Glomerular endothelial cell (primary cell): ENCODE measurements at places on chromosomes 5 and 9.

DNA sequence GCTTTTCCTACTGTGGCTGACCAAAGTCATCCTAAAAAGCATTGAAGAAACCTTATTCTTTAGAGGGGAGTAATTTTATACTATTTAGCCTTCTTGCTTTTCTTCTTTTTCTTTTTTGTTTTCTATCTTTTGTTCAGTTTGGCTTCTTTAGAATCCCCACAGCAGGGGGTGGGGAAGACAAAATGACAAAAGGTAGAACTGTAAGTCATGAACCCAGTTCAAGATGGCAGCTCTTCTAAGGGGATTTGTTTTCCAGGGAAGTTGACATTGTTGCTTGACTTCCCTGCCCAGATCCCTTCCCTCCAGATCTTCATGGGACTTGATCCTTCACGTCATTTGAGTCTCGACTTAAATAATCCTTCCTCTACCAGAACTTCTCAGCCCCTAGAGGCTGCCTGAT, 692.4 kb upstream of the DMAC1 start:
- no peak for DNase-seq

DNA sequence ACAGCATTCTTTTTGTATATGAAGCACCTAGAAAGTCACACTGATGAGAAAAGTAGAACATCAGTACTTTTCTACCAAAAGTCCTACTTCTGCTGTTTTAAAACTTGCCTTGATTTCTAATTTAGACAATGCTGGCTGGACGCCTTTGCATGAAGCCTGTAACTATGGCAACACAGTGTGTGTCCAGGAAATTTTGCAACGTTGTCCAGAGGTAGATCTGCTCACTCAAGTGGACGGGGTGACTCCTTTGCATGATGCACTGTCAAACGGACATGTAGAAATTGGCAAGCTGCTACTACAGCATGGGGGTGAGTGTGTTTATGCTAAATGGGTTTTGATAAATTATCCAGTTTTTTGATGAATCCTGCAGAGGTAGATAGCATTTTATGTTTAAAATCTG, 73.5 kb downstream of the SLF1 start:
- DNase-seq: peak; percentile 37

GRCh38 chr9:110141227-110141793, 66.6 kb downstream of the C9orf152 start:
- no peak for DNase-seq

DNA sequence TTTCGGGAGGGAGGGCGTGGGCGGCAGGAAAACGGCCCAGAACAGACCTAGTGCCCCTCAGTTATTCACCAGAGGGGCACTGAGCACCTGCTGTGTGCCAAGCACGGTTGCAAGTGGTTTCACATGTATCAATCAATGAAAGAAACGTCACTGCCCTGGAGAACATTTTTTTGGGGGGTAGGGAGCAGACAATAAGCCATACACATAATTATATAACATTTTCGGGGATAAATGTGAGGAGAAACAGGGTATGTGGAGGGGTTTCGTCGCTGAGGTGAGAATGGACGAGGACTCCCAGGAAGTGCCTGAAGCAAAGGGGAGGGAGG, 444 bp upstream of the ZNF354A start:
- DNase-seq: no peak

GRCh38 chr9:133762488-133763271, 24.5 kb upstream of the SARDH start:
- DNase-seq: no peak

GRCh38 chr5:173970878-173971650, 17.9 kb upstream of the C5orf47 start:
- DNase-seq: no peak

DNA sequence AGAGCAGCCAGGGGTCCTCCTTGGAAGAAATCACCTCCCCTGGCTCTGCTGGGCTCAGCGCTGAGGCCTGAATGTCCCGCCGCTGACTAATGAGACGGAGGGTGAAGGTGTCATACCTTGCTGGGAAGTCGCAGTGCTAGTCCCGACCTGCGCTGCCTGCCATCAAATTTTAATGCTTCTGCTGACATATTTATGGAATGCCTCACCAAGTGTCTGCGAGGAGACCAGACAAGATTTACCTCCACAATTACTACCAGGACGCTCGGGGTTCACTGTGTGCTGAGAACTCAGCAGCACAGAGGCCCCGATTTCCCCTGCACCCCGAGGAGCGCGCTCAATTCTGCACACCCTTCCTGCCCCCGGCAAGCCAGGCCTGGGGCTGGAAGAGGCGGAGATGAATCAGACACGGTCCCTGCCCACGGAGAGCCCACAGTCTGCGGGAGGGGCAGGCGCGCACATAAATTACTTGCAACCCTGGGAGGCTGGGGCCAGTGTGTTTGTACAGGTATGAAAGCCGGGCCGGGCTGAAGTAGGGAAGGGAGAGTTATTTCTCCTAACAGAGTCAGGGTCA, 175.2 kb downstream of the PAX5 start:
- DNase-seq: no peak

DNA sequence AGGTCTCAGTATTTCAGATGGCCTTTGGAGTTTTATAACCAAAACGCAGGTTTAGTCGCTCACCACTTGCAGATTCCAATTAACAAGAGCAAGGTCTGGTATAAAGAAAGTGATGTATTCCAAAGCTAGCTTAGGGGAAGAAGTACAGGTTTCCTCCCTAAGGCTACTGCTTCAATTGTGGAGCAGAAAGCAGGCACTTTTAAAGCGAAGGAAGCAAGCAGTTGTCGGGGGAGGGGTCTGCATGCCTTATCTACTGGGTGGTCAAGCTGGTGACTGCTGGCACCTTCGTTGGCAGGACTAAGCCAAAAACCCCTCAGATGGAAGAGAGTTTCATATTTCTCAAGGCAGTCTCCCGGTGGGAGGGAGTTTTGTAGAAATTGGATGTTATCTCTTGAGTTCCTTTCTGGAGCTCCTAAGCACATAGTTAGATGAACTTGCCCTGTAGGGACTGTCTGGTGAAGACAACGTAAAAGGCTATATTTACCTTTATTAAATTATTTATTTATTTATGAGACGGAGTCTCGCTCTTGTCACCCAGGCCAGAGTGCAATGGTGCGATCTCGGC, 1.6 kb upstream of the TMEM245 start:
- DNase-seq: no peak

DNA sequence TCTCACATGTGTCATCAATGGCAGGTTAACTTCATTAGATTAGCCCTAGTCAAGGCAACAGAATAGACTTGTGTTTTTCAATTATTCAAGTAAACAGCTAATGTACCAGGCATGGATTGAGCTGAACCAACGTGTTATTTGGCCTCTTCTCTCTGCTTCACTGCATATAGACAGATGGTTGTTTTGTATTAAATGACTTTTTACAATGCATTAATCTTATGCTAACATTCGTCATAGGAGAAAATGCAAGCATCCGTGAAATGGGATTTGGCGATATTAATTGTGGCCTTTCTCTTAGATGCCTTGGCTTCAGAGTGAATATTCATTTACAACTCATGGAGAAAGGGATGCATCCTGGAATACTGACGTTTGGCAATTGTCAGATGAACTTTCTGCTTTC, 208.0 kb downstream of the KCTD16 start:
- DNase-seq: no peak

- no peak for DNase-seq
These were observed 23.0 kb downstream of the ABL1 start for GRCh38 chr9:130857864-130858738.

GRCh38 chr9:119852390-119852789, 483.2 kb upstream of the BRINP1 start:
- DNase-seq: no peak

DNA sequence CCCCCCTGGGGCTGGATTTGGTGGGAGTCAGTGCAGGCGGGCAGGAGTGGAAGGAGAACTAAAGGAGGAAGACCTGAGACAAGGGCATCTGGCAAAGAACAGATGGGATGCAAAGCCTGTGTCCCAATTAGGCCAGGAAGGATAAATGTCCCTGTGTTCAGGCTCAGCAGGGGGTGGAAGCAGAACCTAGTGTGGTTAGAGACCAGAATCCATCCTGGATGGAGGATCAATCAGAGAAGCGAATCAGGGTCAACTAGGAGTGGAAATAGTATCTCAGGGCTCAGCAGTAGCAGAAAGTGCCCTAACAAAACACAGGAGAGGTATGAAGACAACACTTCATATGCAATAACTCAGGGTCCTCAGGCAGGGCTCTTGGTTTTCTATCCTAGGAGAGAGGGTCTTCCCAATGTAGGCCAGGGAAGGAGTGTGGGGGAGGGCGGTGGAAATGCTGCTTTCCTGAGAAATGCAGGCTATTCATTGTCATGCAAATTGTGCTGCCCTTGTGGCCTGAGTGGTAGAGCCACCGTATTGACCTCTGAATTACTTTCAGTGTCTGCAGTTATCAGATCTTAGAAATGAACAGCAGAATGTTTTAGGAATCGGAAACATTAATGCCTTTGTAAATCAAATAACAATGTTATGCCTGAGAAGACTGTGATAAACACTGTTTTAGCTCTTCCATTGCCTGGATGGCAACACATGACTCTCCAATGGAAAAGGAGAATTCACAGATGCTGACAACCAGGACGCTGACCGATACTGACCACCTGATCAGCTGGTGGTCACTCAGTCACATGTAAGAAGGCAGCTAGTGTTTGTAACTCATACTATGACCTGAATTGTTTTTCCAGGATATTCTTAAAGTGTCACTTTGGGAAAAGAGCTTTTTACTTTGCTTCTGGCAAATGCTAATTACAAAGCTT, 323.6 kb downstream of the SEMA5A start:
- DNase-seq: no peak

DNA sequence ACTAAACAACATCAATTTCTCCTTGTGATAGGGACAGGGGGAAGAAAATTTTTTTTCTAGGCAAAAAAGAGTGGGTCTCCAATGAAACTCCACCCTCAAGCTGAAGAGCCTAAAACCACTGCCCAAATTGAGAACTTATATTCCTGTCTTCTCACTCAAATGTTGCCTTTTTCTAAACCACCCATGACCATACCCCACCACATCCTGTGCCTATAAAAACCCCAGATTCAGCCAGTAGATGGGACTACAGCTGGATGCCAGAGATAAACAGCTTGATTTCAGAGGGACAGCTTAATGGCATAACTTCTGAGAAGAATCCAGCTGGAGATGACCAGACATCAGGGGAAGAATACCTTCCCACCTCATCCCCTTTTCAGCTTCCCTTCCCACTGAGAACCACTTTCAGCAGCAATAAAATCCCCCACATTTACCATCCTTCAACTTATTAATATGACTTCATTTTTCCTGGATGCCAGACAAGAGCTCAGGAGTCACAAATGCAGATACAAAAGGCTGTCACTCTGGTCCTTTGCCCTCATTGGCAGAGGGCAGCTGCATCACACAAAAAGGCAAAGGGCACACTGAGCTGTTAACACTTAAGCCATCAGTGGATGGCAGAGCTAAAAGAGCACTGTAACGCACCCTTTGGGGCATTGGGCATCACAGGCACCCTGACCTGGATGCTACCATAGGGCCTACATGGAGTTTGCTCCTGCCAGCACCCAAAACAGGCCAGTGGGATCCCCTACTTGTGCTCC, 972.5 kb upstream of the CTNND2 start:
- no peak for DNase-seq

GRCh38 chr5:160268121-160268520, 38.8 kb downstream of the FABP6 start:
- no peak for DNase-seq

GRCh38 chr9:18143073-18143745, 330.7 kb upstream of the ADAMTSL1 start:
- no peak for DNase-seq

DNA sequence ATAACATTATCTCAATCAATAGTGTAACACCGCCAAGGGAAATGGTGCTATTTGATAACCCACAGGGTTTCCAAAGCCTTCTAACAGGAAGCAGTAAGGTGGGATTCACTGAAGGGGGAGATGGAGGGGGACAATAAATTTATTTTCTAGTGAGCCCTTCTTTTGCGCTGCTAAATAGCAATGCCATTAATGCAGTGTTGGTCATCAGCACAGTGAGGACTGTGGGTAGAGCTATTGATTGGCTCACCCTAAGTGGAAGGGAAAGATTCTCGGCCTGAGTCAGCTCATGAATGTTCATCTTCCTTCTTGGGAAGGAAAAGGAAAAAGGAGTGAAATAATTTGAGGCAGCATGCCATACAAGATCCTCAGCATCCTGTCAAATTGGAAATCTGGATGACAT, 25.4 kb downstream of the RGMB start:
- DNase-seq: no peak

DNA sequence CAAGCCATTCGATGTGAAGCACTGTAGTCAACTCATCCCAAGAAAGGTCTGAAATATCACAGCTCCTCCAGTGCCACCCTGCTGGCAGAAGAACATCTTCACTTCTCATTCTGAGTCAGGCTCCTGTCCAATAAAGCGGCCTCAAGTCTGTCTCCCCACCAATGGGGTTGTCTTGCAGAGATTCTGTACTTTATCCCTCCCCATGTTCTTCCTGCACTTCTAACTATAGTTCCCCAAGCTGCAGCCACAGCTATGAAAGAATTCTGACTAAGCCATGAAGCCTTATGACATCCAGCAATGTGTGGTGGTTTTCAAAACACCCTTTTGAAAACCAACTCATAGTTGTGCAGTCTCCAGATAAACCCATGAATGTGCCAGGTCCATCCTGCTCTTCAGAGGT, 6.8 kb downstream of the MACROH2A1 start:
- no peak for DNase-seq

GRCh38 chr5:27592231-27592630, 553.8 kb upstream of the CDH9 start:
- no peak for DNase-seq

GRCh38 chr5:33153372-33153771, 287.4 kb upstream of the TARS1 start:
- no peak for DNase-seq

GRCh38 chr5:108371263-108371662, 10.6 kb downstream of the FBXL17 start:
- no peak for DNase-seq

- DNase-seq: no peak
These were observed 197.5 kb downstream of the CDK5RAP2 start for GRCh38 chr9:120382453-120382852.

GRCh38 chr5:139684881-139685749, 37.0 kb downstream of the CXXC5 start:
- no peak for DNase-seq

DNA sequence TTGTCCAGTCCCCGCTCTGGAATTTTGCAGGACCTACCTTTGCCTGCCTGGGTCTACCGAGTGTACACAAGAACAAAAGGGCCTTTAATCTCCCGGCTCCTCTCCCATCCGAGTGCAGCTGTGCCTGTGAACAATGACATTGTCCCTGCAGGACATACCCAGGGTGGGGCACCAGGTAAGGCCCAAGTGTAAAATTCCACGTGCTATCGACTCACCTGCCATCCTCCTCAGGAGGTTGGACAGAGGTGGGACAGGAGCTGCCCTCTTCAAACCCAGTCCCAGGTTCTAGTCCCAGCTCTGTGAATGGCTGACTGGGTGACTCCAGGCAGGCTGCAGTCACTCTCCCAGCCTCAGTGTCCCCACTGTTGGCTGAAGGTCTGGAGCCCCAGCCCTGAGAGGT, 159.6 kb upstream of the ALDH1B1 start:
- DNase-seq: no peak
